ENCODE measurements at places on chromosomes 1 and 21.

DNA sequence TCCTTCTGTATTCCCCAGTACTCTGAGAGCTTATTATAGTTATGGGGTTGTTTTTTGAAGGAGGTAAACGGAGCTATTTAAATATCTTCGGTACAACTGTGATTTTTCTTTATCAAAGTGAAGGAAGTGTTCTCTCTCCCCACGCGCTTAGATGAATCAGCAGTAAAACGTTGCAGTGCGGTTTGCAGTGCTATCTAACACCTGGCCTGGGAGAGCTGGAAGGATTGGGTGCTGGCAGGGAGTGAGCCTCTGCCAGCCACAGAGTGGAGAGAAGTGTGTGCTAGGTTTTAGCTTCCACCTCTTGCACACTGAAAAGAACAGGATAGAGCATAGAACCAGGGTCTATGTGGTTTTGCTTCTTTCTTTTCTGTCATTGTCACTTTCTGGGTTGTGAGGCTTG, 165.9 kb downstream of the SDCCAG8 start:
- DNase-seq = no peak

DNA sequence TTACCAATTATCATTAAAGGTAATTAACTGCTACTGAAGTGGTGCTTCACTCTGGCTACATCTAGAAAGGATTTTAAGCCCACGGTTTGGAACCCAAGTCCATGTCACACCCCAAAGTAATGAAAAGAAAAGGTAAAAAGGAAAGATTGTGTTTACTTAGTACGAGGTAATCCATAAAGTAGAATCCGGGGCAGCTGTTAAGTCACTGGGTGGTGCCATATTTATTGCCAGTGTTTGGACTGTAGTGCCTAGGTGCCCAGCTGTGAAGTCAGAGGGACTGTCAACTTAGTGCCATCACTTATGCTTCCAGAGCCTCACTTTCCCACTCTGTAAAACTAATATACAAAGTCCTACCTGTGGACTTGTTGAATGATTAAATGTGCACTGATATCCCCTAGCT, 52.2 kb upstream of the GRHL3 start:
- no peak for DNase-seq

- DNase-seq = no peak
Observed at GRCh38 chr1:5597171-5597850, 394.9 kb downstream of the NPHP4 start.

DNA sequence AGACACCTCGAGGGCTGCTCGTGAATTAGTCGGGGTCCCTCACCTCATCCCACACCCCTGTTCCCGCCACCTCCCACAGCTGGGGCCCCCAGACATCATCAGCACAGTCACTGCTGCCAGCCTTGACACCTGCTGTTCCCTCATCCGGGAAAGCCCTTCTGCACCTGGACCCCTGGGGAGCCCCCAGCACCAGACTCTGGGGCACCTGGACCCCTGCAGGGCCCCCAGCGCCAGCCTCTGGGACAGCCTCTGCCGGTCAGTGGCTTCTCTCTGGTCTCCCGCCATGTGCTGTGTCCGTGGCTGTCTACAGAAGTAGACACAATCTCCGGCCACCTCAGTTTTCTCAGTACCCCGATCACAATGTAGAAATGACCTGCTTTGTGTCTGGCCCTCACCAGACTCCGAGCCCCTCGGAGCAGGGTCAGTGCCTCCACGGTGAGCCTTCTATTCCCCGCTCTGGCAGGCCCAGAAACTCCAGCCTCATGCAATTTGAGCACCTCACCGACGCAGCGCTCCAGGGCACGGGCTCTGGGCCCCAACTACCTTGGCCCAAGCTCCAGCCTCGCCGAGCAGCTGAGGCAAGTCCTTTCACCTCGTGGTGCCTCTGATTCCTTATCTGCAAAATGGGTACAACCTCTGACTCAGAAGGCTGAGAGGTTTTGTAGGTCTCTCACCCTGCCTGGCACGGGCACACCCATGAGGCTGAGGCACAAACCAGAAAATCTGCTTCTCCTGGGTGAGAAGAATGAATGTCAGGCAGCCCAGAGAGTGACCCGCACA, 84.7 kb downstream of the RIPK4 start:
- no peak for DNase-seq

DNA sequence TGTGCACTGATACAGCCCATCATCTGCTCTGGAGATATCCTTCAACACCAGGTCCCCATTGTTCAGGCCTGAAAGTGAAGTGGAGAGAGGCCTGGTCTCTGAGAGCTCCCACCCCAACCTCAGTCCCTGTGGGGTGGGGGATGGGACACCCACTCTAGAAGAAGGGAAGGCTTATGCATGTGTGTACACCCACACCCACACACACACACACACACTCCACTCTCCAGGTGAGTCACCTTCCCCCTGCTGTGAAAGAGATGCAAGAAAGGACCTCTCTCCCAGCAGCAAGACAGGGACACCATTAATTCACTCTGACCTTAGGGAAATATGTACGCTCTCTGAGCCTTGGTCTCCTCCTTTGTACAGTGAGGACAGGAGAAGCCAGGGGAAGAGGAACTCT, 5.9 kb downstream of the VSIG8 start:
- DNase-seq = no peak
